ENCODE measurements at places on chromosomes 7 and 10.

DNA sequence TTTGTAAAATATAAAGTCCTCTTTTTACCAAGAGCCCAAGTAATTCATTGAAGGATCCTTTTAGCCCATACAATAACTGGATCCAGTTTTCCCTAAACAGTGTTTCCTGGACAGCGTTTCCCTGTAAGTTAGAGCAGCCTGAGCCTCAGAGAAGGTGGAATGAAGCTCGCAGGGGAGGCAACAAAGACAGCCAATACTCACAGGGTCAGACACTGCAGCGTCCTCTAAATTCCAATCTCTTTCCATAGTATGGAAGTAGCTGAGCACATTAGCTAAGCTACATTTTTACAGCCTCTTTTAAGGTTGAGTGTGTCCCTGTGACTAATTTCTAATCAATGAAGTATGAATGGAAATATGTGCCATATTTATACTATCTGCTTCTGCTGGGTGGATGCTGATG lies 193.5 kb downstream of the GRM3 start:
- no peak for DNase-seq

DNA sequence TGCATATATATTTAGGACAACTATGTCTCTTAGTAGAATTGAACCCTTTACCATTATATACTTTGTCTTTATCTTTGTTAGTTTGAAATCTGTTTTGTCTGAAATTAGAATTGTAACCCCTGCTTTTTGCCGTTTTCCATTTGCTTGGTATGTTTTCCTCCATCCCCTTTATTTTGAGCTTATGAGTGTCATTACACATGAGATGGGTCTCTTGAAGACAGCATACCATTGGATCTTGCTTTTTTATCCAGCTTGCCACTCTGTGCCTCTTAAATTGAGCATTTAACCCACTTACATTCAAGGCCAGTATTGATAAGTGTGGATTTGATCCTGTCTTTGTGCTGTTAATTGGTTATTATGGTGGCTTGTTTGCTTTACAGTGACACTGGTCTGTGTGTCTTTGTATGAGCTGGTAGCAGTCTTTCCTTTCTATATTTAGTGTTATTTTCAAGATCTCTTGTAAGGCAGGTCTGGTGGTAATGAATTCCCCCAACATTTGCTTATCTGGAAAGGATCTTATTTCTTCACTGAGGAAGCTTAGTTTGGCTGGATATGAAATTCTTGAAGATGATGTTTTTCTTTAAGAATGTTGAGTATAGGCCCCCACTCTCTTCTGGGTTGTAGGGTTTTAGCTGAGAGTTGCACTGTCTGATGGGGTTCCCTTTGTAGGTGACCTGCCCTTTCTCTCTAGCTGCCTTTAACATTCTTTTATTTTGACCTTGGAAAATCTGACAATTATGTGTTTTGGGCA lies 149.5 kb downstream of the AHR start:
- no peak for DNase-seq

DNA sequence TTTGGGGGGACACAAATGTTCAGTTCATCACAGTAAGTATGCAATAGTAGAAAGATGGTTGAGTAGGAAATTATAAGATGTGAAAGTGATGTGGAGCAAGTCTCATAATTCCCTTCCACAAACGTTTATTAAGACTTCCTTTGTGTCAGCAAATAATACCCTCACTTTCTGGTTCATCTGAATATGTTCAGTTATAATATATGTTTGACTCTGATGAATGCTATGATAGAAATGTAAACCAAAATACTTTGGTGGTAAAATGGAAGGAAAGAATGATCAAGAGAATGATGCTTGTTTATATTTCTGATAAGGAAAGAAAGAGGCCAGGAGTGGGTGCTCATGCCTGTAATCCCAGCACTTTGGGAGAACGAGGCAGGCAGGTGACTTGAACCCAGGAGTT lies 111.7 kb upstream of the PLXDC2 start:
- DNase-seq, result no peak

GRCh38 chr7:131016230-131016629 lies 282.2 kb upstream of the KLF14 start:
- no peak for DNase-seq

DNA sequence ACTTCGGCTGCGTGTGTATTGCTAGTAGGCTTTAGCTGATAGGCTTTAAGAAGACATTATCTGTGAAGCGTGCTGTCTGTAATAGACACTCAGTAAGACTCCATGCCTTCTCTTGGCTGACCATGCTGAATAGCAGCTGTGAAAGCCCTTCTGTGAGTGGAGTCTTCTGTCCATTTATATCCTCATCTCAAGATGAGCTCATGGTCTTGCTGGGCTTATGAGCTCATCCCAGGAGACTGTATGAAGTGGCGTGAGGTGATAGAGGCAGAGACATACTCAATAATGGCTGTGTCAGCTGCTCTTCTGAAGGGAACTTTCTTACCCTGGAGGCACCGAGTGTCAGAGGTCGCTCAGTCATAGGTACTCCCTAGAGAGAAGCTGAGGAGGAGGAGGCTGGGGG lies 111.5 kb downstream of the SH2D4B start:
- no peak for DNase-seq
